ENCODE measurements at places on chromosomes 16 and 17. TPM values are rescaled to one million over a fixed set of nuclear protein-coding genes. Genes with fewer than 3 reads are reported as not detected.

DNA sequence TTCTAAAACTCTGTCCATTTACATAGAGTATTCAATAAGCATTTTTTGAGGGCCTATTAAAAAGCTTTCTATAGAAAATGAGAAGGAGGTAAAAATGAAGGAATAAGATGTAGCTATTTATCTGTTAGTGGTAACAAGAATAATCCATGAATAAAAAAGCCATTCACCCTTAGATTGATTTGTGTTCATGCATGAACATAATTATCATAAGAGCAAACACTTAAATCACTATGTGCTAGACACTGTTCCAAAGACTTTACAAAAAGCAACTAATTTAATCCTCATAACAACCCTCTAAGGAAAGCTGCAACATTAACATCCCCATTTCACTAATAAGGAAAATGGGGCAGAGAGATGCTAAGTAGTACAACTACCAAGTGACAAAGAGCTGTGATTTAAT is 6.6 kb downstream of the CCDC47 start:
- DNase-seq = no peak

Gene FA2H
- polyA plus RNA-seq = 3.9 TPM

Gene ATP5PD
- 318 TPM for polyA plus RNA-seq

Gene JPT1
- polyA plus RNA-seq = 109 TPM

Gene CALB2
- polyA plus RNA-seq = 0.40 TPM

GRCh38 chr16:89325861-89326471 is 108.5 kb downstream of the ZNF778 start:
- DNase-seq = no peak

DNA sequence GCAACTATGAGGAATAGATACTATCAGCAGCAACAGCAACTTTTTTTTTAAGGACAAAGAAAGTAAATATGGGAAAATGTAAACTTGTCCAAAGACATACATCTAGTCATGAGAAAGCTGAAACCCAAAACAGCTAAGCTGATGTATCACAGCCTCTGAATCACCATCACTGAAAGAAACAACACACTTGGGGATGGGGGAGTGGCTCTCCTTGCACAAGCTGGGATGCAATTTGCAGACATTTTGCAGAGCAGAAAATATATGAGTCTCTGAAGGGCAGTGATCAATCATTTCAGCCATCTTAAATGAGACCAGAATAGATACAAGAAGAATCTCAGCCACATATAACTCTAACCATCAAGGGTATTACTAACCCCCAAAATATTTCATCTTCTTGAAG is 79.1 kb downstream of the GRIN2A start:
- DNase-seq = no peak

Gene EVPLL
- 0.71 TPM for polyA plus RNA-seq

Gene KRTAP4-9
- polyA plus RNA-seq = not detected

GRCh38 chr16:83854420-83854819 is 44.5 kb upstream of the MLYCD start:
- no peak for DNase-seq

DNA sequence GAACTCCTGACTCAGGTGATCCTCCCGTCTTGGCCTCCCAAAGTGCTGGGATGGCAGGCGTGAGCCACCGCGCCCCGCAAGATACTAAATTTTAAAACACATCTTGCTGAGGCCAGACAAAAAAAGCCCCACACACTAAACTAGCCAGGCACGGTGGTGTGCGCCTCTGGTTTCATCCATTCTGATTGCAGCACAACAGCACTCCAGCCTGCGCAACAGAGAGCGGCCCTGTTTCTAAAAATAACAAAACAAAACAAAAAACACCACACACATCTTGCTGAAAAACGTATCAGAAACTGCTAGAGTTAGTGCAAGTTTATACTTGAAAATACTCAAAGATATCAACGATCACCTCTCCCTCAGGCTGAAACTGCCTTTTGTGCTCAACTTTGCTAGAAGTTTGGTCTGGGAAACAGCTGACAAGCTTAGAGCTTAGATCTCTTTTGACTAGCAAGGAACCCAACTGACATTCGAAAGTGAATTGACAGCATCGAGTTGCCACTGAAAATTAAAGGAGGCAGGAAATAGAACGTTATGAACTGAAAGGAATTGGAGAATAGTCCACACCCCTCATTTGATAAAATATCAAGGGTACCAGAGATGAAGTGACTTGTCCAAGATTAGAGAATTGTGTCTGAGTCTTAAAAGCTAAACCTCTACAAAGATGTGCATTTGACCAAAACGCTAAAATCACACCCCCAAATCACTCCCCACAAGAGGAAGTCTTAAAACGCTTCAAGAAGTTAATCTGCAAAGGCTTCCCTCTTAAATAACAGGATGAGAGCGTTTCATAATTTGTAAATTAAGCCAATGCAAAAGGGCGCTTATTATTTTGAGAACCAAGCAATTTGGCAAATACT is 908 bp downstream of the COG4 start:
- no peak for DNase-seq

GRCh38 chr17:19238167-19238505 is 970 bp downstream of the EPN2 start:
- DNase-seq = no peak

GRCh38 chr16:24721830-24722238 is 7.6 kb upstream of the TNRC6A start:
- DNase-seq = no peak

- no peak for DNase-seq
Observed at GRCh38 chr17:61444075-61444474, 8.1 kb upstream of the TBX4 start.

Gene RGS11
- polyA plus RNA-seq = 1.9 TPM

Gene PDILT
- 0.19 TPM for polyA plus RNA-seq

DNA sequence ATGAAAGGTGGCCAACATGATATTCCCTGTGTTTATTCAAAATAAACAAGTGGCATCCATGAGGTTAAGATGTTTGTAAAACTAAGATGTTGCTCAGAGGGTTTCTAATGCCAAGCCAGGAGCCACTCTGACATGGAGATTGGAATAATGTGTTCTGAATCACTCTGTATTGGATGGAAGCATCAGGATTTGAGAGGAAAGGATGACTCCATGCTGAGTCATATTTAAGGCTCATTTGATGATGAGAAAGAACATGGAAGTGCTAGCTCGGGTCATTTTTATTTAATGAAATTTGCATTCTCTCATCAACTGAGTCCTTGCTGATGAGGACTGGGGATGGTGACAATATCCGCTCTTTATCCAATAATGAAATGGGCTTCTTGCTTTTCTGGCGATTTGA is 6.2 kb downstream of the VAT1L start:
- DNase-seq = no peak

GRCh38 chr16:89099905-89100304 is 6.3 kb downstream of the ACSF3 start:
- no peak for DNase-seq

GRCh38 chr16:2063861-2064260 is 16.1 kb downstream of the TSC2 start:
- no peak for DNase-seq
